ENCODE measurements at places on chromosomes 4 and X.

DNA sequence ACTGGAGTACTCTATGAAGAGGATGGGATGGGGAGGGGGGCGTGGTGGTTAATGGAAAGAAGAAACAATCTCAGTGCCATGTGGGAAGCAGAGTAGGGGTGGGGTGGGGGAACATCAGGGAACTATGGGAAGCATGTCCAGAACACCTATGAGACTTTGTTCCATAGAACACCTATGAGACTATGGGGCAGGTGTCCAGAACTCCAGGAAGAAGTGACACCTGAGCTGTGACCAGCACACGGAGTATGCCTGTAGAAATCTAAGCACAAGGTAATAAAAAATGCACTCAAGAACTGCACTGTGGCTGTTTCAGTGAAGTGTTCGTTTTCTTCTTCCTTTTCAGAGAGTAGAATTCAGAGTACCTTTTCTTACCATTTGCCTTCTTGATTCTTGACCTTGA, 704.8 kb upstream of the TENM3 start:
- DNase-seq, result no peak

GRCh38 chr4:134777606-134778005, 576.0 kb upstream of the PABPC4L start:
- no peak for DNase-seq

DNA sequence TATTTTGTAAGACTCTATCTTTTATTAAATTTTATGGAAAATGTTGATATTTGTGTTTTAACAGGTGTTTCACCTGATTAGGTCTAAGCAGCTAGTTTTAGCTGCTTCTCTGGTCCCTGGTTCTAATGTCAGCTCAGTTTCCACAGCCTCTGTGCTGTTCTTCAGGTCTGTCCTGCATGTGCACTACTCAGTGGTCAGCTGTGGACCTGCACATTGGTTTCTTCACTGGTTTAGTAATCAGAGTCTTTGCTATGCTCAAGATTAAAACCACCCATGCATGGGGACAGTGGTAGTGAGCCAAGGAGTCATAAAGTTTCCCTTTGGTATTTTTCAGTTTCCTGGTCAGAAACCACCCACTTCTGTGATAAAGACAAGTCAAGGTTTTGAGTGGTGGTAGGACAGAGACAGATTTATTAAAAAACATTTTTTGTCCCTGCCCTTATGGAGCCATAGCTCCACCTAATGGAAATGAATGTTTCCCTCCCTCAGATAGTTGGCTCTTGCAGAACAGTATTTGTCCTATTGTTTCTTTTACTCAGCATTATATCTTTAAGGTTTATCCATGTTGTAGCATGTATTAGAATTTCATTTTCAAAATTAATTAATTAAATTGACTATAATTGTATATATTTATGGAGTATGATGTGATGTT, 36.8 kb upstream of the VBP1 start:
- no peak for DNase-seq

GRCh38 chr4:90165883-90166282, 38.7 kb downstream of the CCSER1 start:
- DNase-seq, result no peak

DNA sequence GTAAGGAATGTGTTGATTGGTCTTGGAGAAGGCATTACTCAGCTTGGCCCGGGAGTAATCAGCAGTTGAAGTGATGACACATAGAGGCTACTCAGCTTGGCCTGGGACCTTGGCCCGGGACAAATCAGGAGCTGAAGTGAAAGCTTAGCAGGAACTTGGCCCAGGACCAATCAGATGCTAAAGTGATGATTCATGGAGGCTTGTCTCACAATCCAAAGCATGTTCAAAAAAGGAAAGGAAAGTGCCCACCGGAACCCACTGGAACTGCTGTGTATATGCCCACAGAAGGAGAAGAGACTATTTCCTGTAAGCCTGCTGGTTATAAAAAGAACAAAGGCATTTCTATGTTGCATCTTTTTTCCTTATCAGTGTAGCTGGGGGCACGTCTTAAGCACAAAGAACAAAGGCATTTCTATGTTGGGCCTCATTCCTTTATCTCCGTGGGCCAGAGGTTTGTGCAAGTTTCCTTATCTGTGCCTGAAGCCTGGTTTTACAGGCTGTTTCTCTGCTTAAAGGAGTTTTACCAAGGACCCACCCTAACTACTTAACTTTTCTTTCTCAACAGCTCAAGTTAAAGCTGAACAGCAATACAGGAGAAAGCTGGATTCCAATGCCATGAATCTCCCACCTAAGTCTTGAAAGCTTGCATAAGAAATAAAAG, 1176.7 kb downstream of the NLGN4X start:
- no peak for DNase-seq

- peak; percentile 31 for DNase-seq
These were observed 705 bp downstream of the RPS6KA3 start for GRCh38 chrX:20265726-20266681.

DNA sequence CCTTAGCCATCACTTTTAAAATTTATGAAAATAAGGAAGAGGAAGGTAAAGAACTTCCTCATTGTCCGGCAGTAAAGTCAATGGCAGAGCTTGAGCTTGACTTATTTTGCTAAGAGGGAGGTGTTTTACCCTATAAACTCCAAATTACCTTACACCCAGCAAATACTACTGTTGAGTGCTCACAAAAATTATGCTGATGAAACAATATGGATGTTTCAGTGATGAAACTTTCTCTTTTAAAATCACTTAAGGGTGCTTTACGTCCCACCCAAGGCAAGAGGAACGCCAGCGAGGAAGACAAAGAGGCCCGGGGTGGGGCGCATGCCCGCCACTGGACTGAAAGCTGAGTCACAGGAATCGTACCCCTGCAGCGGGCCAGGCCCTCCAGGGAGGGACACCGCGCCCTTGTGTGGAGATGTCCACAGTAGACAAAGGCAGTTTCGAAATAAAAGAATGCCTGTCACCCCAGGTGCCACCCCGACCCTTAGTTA, 560 bp upstream of the TMSB4X start:
- DNase-seq, result no peak

GRCh38 chrX:46876901-46877300, 35.3 kb upstream of the JADE3 start:
- no peak for DNase-seq

GRCh38 chrX:150525061-150525919, 43.1 kb upstream of the MTM1 start:
- DNase-seq, result no peak

GRCh38 chr4:89055157-89056080, 1.6 kb downstream of the FAM13A start:
- no peak for DNase-seq

DNA sequence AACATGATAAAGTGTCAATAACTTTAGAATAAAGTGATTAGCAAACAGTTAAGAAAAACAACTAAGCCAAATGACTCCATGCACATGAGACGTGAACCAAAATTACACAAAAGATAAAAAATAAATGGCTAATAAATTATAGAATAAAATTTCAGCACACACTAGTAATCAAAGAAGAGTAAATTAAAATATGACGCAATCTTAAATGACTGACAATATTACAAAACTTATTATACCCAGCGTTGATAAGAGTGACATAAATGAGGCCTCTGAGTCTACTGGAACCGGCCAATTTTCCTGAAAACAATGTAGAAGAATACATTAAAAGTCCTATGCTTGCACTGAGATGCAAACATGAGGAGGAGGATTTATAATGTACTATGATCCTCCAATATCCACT, 187.4 kb downstream of the DHX15 start:
- DNase-seq, result no peak

GRCh38 chrX:38882894-38883626, 81.8 kb downstream of the MID1IP1 start:
- no peak for DNase-seq

GRCh38 chrX:129737916-129738315, 863 bp upstream of the XPNPEP2 start:
- DNase-seq, result no peak

GRCh38 chrX:153734871-153735270, 10.2 kb downstream of the ABCD1 start:
- no peak for DNase-seq

DNA sequence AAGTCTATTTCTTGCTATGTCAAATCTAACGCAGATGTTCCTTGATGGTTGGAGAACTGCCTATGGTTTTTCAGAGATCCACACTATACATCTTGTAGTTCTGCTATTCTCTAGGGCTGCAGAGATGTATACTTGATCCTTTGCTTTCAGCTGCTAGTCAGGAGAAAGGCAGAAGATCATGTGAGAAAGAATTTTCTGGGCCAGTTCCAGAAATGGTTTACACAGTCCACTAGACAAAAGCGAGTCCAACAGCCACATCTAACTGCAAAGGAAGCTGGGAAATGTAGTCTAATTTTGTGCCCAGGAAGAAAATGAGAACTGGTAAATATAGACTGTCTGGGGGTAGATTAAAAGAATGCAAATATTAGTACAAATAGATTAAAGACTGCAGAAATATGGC, 394.3 kb upstream of the SLIT2 start:
- no peak for DNase-seq

- no peak for DNase-seq
These were observed 361.9 kb downstream of the ARHGAP24 start for GRCh38 chr4:85836588-85837438.

- no peak for DNase-seq
These were observed 33.7 kb downstream of the SRPX2 start for GRCh38 chrX:100677611-100678181.

Data from stimulated activated CD8-positive, alpha-beta memory T cell treated with anti-CD3 and anti-CD28 coated beads, Interleukin-7, amount 100 ng/mL, for 4 hours (primary cell).